ENCODE measurements at places on chromosomes 1 and 21. TPM values are rescaled to one million over a fixed set of nuclear protein-coding genes. Genes with fewer than 3 reads are reported as not detected.

Gene ZNF593OS
- not detected for total RNA-seq

DNA sequence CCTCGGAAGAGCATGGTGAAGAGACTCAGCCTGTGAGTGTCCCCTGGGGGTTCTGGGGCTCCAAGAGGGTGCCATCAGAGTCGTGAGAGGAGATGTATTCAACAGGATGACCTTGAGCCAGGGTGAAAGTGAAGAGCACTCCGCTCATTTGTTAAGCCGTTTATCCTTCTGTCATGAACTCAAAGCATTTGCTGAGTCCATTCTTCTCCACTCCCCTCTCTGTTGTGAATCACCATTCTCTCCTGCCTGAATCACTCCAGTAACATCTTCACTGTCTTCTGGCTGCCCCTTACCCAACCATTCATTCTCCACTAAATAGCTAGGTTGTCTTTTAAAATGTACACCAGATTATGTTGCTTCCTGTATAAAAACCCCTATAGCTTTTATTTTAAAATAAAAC is 102.2 kb downstream of the RGL1 start:
- H3K4me3 ChIP-seq: no peak overlapping the region
- DNase-seq: no peak
- H3K36me3 ChIP-seq: no peaks in the 10 kb centered on the region
- no peak overlapping the region for H3K27ac ChIP-seq
- no peaks in the 10 kb centered on the region for H3K27me3 ChIP-seq

DNA sequence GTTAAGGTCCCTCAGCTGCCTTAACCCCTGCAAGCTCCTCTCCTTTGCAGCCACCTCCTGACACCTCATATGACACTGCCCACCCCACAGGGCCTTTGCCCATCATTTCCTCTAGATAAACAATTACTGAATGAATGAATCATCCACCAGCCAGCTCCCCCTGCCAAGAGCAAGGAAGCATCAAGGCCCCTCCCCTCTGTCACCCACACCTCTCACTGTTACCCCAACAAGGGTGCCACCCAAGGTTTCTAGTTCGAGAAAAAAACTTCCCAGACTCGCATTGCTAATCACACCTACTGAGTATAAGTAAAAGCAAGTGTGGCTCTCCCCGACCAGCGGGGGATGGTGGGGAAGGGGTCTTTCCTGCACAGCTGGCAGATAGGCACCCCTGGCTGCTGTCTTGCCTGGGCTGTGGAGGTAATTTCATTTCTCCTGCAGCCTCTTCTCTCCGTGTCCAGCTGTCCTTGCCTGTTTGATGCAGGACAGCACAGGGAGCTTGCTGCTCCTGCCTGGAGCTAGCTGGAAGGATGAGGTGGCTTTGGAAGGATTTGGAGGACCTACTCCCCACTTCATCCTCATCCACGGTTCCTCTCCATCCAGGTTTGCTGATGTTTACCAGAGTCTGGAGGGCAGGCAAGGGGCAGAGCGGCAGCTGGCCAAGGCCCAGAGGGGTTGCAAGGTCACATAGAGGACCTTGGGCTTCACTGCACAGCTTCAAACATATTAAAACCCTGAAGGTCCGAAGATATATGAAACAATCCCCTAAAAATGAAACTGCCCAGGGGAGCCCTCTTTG is 33.1 kb upstream of the LBR start:
- H3K36me3 ChIP-seq: no peaks in the 10 kb centered on the region
- H3K27me3 ChIP-seq: no peaks in the 10 kb centered on the region
- H3K4me1 ChIP-seq: peaks cover 7% of the 10 kb centered on the region
- DNase-seq: no peak

GRCh38 chr1:54377040-54377691 is 29.0 kb downstream of the SSBP3 start:
- H3K4me1 ChIP-seq: peaks cover 59% of the 10 kb centered on the region
- DNase-seq: no peak
- peak overlapping the region; percentile 41 for H3K27ac ChIP-seq
- H3K4me3 ChIP-seq: no peak overlapping the region
- no peaks in the 10 kb centered on the region for H3K27me3 ChIP-seq

- DNase-seq: no peak
- no peak overlapping the region for H3K27ac ChIP-seq
- no peak overlapping the region for H3K4me3 ChIP-seq
- no peaks in the 10 kb centered on the region for H3K36me3 ChIP-seq
- H3K4me1 ChIP-seq: no peaks in the 10 kb centered on the region
- H3K27me3 ChIP-seq: no peaks in the 10 kb centered on the region
Observed at GRCh38 chr1:75690547-75690946, 34.0 kb upstream of the ACADM start.

Measured in B cell (primary cell).